Activated CD8-positive, alpha-beta T cell treated with anti-CD3 and anti-CD28 coated beads for 36 hours (primary cell): ENCODE measurements at places on chromosomes 2 and 18.
A peak's percentile ranks its signal among the peaks of the same experiment; 100 is the strongest.

GRCh38 chr2:241851325-241852115, 7.2 kb downstream of the PDCD1 start:
- no peak for DNase-seq

GRCh38 chr18:58716060-58716756, 44.9 kb downstream of the MALT1 start:
- DNase-seq = no peak

DNA sequence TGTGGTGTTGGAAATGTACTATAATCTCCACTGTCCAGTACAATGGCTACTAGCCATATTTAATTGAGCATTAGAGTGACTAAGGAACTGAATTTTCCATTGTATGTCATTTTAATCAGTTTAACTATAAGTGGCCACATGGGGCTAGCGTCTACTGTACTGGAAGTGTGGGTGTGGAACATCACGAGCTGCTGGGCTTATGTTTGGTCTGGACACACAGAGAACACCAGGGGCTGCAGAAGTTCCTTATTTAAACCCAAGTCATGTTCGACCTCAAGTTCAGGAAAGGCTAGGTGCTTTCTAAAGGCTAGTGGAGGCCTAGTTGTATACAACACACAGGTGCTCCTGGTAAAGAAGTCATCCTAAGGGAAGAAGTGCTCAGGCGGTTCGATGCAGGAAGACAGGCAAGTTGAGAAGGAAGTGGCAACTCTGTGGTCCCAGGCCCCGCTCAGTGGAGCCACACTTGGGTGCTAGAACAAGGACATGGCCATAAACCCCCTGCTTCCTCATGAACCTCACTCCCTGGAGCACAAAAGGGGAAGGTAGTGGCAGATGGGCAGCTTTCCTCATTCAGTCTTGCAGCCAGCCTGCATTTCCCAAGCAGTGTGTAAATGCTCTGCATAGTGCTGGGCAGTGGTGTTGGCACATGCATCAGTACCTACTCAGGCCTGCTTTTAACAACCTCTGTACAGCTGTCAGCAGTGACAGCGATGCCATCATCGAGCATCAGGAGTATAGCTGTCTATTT, 13.3 kb downstream of the LGALSL start:
- DNase-seq = no peak

- DNase-seq = peak; percentile 16
Observed at GRCh38 chr2:189210250-189211087, 30.9 kb upstream of the COL5A2 start.

DNA sequence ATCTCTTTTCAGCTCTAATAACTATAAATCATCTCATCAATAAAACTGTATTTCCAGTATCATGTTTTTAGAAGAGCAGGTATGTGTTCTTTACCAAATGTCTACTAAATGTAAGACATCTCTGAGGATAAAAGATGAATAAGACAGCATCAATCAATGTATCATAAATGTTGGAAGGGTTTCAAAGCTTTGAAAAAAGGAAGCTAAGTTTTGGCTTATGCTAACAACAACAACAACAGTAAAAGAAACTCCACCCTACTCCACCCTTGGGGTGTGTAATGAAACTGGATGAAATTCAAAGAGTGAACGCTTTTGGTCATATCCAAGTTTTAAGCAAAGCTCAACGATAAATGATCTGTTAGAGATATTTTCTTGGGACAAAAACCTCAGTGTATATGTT, 17.1 kb downstream of the PRKD3 start:
- no peak for DNase-seq

DNA sequence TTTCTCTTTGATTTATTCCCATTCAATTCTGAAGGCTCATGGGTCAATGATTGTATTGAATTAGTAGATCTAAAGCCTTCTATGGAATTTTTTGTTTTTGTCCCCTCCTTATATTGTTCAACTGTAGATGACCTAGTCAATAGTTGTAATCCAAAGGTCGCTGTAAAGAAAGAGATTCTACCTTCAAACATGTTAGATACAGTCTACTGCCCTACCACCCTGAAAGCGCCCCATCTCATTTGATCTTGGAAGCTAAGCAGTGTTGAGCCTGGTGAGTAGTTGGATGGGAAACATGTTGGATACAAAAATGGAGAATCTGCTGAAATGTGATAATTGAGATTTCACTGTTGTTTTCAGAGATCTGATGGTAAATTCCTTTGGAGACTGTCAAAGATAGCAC, 63.0 kb downstream of the PPP1R1C start:
- DNase-seq = no peak

DNA sequence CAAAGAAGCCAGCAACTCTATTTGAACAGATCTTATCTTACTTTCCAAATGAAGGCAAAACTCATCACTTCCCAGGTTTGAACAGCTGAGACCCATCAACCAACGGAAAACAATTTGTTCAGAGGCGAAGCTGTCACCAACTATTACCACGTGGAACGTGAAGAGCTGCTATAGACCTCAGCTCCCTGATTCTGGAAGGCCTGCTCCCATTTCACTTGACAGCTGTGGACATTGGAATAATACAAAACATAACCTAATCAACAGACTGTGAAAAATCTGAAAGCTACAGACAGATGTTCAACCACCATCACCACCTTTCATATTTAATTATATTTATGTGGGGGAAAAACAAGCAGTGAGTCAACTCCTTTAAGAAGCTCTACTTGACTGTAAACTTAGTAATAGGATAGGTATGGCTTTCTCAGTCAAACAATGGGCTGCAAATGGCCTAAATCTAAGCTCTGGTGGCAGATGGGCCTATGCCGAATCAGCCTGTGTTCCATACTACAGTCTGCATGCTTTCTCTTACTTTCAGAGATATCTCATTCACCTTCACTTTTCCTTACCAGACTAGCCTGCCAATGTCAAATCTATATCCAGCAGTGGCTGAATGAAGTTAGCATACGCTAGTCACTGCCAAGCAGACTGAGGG, 896.4 kb downstream of the TDRD15 start:
- no peak for DNase-seq

- no peak for DNase-seq
Observed at GRCh38 chr2:26710145-26710544, 17.6 kb downstream of the KCNK3 start.

- DNase-seq = no peak
Observed at GRCh38 chr2:222651718-222652418, 4.0 kb downstream of the FARSB start.

- no peak for DNase-seq
Observed at GRCh38 chr2:46540496-46541331, 61.3 kb downstream of the TMEM247 start.

GRCh38 chr2:109083771-109084170, 45.2 kb upstream of the SH3RF3 start:
- no peak for DNase-seq

DNA sequence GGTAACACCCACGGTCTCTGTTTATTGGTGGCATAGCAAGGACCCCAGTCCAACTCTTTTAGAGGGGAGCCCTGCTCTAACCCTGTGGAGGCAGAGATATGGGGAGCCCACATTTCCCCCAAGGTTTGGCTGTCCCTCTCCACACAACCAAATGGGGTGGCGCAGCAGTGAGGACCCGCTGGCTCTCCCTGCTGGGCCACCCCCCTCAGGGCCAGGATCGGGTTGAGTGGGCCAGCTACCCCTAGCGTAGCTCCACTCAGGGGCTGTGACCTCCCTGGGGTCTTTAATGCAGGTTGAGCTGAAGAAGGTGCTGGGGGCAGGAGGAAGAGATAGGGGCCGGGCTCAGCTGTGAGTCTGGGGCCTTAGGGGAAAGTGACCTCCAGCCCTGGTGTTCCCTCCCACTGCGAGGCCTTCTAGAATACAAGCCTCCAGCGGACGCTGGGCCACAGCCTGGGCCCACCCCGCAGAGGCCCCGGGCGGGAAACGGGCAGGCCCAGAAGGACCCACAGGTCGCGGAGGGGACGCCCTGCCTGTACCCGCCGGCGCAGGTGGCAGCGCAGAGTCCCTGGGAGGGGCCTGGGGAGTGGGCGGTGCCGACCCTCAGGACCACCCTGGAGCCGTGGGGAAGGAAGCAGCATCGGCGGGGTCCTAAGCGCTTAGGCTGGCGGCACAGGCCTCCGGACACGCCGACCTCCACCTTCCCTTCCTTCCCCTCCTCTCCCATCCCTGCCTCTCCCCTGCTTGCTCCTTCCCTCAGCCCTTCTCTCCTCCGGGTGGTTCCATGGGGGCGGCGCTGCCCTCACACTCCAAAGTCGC, 9.6 kb downstream of the CROCC2 start:
- DNase-seq = no peak

DNA sequence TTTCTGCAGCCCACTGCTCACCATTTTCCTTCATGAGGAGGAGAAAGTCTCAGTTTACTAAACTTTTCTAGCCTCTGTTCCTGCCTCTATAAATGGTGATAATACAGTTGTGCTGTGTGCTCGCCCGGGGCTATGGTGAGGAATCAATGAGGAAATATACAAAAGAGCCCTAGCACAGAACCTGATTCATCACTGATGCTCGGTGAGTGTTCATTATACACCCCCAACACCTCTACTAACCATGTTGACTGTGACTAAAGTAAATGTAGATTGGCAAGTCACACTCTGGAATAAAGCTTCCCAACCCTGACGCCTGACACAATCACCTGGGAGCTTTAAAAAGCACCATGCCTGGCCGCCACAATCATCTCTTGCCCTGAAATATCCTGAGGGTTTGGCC, 118.8 kb upstream of the CYP1B1 start:
- DNase-seq = no peak

DNA sequence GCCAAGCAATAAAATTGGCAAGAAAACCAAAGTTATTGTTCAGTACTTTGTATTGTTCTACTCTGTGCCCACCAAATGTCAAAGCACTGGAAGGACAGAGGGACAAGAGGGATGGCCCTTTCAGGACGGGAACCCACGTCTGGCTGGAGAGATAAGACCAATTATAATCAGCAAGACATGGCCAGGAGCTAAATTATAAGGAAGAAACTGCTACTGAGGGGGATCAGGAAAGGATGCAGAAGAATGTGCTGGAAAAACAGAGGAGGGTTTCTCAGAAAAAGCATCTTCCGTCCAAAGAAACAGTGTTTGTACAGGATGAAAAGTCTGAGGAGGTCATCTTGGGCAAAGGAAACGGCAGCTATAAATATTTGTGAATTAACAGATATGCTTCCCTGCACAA, 46.4 kb upstream of the NARS1 start:
- DNase-seq = no peak

- DNase-seq = no peak
Observed at GRCh38 chr2:2332381-2332780, 1.3 kb upstream of the MYT1L start.

DNA sequence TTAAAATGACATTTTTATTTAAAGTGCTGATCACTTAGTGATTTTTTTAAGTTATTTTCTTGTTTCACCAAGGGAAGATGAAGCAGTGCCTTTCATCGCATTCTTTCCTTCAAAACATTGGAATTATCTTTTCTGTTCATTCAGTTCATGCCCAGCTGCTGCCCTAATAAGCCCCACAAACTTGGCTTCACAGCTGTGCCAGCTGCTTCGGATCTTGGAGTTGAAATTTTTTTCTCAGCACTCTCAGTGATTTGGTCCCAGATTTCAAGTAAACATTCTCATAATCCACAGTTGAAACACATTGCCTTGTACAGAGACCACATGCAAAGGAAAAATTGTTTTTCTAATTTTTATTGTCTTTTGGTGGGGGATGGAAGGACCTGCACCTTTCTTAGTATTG, 353.3 kb upstream of the LRP1B start:
- no peak for DNase-seq

GRCh38 chr18:54740136-54740846, 88.0 kb upstream of the RAB27B start:
- DNase-seq = no peak

DNA sequence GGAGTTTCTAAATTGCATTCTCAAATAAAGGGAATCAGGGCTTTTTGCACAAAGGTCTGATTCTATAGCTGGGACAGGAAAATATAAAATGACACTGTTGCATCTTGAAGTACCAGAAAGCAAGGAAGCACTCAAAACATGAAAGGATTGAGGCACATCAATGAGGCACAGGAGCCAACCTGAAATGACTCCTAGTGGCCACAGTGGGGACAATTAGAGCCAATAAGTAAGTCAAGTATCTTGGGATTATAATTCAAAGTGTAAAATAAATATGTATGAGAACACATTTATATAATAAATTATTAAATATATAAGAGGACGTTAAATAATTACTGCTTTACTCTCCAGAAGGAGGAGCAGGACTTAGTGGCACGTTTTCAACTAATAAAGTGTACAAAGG, 1259.5 kb upstream of the CDH2 start:
- no peak for DNase-seq

DNA sequence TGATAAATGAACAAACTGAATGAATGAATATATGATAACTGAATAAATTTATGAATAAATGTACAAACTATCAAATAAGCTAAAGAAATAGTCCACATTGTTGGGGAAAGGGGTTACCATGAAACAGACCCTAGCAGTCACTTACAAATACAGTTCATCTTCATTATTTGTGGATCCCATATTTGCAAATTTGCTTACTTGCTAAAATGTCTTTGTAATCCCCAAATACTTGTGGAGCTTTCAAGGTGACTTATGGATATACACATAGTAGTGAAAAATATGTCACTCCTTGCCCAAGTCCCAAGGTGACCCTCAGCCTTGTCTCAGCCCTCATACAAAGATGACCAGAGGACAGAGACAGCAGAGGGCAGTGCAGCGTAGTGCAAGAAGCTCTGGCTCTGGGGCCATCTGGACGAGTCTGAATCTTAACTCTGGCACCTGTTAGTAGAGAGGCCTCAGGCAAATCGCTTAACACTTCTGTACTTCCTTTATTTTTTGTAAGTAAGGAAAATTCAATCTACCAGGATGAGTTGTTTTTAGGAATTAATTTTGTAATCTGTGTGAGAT, 3.1 kb downstream of the PAIP2B start:
- DNase-seq = peak; percentile 38

DNA sequence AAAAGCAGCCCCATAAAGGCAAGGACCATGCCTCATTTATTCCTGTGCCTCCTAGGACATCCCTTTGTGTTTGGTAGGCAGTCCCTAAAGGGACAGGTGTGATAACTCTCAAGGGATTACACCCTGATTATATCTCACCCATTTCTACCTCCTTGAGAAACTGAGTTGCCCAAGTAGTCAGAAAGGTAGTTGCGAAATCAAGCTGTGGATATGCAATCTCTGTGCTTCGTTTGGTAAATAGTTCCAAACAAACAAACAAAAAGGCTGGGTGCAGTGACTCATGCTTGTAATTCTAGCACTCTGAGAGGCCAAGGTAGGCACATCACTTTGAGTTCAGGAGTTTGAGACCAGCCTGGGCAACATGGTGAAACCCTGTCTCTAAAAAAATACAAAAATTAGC, 100.2 kb upstream of the ARL5A start:
- no peak for DNase-seq

DNA sequence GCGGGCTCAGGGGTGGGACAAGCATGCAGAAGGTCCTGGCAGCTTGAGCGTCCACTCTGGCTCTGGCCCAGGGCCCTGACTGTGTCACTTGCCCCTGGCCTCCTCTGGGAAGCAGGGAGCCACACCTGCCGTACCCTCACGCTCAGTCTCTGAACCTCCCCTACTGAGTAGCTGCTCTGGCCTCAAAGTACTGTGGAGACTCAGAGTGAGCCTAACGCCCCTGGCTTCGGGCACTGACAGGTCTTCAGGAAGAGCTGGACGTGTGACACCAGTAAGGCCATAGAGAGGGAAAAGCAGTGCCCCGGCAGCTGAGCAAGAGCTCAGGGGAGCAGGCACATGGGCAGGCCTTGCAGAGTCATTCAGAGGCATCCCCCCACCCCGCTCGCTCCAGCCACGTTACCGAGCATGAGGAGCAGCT, 73.3 kb downstream of the SFXN5 start:
- no peak for DNase-seq
